ENCODE measurements at places on chromosomes 1 and 21. TPM values are rescaled to one million over a fixed set of nuclear protein-coding genes. Genes with fewer than 3 reads are reported as not detected.
A peak's percentile ranks its signal among the peaks of the same experiment; 100 is the strongest.

The PLPPR5 gene
- not detected for total RNA-seq

DNA sequence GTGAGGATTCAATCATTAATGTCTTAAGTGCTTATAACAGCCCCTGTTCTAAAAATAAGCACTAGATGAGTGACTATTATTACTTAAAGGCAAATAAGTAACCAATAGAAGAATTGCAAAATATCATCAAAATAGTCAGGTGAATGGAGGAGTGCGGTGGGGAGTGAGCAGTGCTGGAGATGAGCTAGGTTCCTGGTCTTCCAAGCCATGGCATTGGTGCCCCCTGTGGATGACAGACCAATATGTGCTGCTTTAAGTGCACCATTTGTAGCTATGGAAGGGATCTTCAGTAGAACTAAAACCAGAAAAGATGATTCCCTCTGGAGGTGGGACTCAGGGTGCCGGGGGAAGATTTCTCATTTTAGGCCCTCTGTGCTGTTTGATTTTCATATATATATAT, 46.1 kb upstream of the SLC30A1 start:
- no peak overlapping the region for H3K27ac ChIP-seq
- H3K36me3 ChIP-seq: no peaks in the 10 kb centered on the region
- H3K4me1 ChIP-seq: no peaks in the 10 kb centered on the region
- H3K4me3 ChIP-seq: no peak overlapping the region
- peak; percentile 64 for DNase-seq

- no peaks in the 10 kb centered on the region for H3K4me1 ChIP-seq
- no peak overlapping the region for H3K27ac ChIP-seq
- H3K27me3 ChIP-seq: no peaks in the 10 kb centered on the region
- H3K4me3 ChIP-seq: no peak overlapping the region
- no peaks in the 10 kb centered on the region for H3K36me3 ChIP-seq
Observed at GRCh38 chr1:156033011-156033410, 12.3 kb upstream of the SSR2 start.

The NPR1 gene
- not detected for total RNA-seq

- H3K27ac ChIP-seq: no peak overlapping the region
- no peaks in the 10 kb centered on the region for H3K27me3 ChIP-seq
- no peaks in the 10 kb centered on the region for H3K36me3 ChIP-seq
- no peak for DNase-seq
Observed at GRCh38 chr1:53657891-53658396, 81.0 kb downstream of the GLIS1 start.

The TIE1 gene
- total RNA-seq: 0.33 TPM

Data from CD8-positive, alpha-beta memory T cell (primary cell).